ENCODE measurements at places on chromosomes 1 and 21.

- no peak for DNase-seq
These were observed 111.4 kb downstream of the SIK1 start for GRCh38 chr21:43315244-43316137.

DNA sequence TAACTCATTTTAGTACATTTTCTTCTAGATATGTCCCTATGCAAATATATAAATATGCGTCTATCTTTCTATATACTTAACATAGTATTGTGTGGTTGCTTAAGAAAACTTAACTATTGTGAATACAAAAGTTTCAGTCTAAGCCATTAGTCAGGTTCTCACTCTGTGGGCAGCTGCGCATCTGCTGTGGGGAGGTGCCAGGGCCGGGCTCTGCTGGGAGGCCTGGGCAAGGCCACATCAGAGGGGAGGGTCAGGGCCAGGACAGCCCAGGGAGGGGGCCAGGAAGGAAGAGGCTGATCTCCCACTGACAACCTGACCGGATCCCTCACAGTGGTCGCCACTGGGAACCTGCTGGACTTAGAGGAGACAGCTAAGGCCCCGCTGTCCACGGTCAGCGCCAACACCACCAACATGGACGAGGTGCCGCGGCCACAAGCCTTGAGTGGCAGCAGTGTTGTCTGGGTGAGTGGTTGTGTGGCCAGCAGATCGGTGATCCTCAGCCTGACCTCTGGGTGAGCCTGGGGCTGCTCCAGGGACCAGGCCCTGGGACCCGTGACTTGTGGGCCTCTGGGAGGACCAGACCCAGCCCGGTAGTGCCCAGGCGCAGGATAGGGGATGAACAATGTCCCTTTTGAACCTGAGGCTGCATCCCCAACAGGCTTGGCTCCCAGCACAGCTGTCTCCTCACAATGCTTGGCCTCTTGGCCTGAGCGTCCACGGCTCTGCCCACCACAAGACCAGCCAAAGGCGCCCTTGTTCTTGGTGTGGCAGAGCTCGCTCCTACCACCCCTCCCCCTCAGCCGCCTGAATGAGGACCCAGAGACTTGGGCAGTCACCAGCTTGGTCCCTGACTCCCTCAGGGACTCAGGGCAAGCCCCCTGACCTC is 20.2 kb downstream of the LDLRAP1 start:
- DNase-seq: no peak

- DNase-seq: no peak
These were observed 812.7 kb downstream of the PLA2G4A start for GRCh38 chr1:187641463-187641862.

DNA sequence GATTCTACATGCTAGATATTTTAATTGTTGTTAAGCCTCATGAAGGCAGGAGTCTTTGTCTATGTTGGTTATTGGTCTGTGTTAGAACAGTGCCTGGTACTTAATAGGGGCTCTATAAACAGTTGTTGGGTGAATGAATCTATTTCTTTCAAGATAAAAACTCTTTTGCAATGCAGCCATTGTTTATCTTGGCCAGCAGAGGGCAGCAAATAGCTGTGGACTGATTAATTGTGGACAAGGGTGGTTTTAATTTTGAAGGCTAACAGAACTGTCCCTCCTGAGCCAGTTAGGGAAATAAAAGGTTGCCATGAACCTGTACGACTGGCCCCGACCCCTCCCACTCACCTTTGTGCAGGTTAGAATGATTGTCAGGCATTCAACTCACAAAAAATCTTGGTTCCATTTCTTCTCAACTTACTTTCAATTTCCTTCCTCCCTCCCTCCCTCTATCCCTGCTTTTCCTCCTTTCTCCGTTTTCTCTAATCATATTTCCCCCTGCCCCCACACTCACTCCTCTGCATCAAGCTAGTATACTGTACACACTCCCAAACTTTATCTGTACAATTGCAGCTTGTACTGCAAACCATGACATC is 66.3 kb upstream of the DIRAS3 start:
- peak; percentile 73 for DNase-seq

DNA sequence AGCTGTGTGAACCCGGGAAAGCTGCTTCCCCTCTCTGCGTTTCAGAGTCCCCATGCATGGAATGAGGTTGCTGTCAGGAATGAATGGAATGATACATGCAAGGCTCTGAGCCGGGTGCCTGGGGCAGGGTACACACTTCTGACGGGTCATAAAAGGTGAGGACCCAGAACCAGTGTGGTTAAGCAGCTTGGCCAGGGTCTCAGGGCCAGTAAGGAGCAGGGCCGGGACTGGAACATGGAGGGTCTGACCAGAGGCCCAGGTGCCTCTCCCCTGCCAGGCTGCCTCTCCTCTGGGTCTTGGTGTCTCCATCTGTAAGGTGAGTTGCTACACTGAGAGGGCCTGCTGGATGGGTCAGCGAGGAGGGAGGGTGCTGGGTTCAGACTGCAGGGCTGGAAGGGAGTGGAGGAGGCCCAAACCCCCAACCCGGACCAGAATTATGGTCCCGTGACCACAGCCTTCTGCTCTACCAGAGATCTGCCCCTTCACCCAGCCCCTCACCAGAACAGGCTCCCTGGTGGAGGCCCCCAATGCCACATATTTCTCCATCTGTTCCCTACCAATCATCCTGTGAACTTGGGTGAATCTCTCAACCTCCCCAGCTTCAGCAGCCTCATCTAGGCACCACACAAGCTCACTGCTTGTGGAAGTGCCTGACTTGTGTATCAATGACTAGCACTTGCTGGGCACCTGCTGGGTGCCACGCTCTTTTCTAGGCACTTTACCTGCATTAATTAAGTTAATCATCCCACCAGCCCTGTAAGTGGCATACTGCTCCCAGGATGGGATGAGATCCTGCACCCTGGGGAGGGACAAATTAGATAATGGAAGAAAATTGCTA is 16.2 kb upstream of the LRP8 start:
- peak; percentile 18 for DNase-seq

DNA sequence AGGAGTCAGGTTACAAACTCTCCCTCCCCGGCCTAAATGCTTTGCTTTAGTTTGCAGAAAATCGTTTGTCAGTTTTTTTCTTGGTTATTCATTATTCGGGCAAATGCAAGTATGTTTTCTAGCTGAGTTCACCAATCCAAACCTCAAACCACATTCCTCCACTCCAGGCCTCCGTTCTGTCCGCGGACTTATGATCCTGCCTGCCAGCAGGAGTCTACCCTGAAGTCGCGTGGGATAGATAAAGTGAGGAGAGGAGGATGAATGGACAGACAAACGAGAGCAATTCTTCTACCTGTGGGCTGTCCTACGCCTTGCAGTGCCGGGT is 1.3 kb downstream of the ADAMTS1 start:
- DNase-seq: peak; percentile 89

GRCh38 chr1:27724961-27725373 is 794 bp upstream of the FAM76A start:
- DNase-seq: peak; percentile 13

DNA sequence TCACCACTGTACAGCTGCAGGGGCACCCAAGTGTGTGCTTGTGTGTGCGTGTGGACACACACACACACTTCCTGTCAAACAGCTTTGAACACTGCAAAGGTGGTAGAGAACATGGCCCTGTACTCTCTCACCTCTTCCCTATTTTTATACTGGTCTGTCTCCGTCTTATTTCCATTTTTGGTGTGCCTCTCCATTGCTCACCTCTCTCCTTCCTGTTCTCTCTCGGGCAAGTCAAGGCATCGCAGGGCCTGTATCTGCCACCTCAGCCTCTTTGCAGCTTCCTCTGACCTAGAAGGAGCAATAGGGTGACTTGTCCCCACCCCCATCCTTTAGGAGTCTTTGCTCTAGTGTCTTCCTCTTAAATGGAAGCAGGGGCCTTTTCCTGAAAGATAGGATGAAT is 2.2 kb downstream of the SMCP start:
- DNase-seq: no peak

GRCh38 chr1:221772117-221772516 is 30.2 kb upstream of the DUSP10 start:
- DNase-seq: no peak

- no peak for DNase-seq
These were observed 78.4 kb upstream of the RGS21 start for GRCh38 chr1:192238421-192238820.

- peak; percentile 70 for DNase-seq
These were observed 8.3 kb downstream of the SHISA4 start for GRCh38 chr1:201896951-201897391.

- DNase-seq: peak; percentile 87
These were observed 931 bp upstream of the MXRA8 start for GRCh38 chr1:1359308-1359663.

- DNase-seq: no peak
These were observed 112.6 kb upstream of the ADAR start for GRCh38 chr1:154720328-154721297.

DNA sequence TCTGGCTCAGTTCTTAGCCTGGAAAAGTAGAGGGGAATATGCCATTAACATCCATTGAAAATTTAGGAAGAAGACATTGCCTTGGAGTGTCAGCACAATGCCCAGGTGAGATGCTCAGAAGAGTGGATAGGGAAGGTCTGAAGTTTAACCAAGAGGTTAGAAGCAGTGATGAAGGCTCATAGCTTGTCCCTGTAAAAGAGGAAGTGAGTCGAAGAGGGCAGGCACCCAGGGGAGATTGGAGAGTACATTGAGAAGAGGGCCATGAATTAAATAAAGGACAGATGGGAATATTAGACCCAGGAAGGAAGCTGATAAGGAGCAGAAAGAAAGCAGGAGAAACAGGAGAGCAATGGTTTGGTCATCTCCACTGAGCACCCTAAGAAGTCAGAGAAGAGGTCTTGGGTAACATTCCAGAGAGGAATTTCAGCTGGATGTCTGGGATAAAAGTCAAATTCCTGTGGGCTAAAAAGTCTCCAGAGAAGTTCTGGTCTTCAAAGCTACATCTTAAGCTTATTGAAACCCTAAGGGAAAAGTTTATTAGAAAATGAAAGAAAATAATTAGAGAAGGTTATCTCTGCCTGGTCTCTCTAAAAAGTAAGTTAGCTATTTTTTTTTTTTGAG is 17.3 kb downstream of the C8B start:
- DNase-seq: peak; percentile 3

DNA sequence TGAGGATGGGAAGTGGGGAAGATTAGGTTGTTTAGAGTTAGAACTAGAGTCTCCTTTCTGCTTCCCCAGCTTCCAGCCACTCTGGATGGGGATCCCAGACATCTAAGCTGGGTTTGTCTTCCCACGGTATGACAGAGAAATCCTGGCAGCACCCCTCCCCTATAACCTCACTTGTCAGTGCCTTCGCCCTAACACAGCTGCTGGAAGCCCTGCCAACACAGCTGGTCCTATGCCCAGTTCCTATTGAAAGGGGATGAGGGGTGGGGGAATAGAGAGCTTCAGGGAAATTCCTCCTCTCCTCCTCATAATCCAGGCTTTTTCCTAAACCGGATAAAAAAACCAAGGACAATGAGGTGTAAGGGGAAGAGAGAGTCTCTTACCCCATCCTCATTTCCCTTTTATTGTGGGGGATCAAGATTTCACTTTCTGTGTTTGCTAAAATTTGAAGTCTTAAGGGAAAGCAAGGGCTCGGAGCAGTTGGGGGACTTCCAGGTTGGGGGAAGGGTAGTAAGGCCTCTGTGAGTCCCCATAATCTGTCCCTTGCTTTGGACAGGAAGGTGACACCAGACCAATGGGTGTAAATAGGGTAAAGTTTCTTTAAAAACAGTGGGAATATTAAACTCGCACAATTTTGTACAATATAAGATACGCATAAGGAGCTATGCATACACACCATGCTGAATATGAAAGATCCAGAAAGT is 590 bp downstream of the TMOD4 start:
- DNase-seq: no peak

GRCh38 chr1:195754874-195755273 is 853.4 kb downstream of the KCNT2 start:
- DNase-seq: peak; percentile 57

DNA sequence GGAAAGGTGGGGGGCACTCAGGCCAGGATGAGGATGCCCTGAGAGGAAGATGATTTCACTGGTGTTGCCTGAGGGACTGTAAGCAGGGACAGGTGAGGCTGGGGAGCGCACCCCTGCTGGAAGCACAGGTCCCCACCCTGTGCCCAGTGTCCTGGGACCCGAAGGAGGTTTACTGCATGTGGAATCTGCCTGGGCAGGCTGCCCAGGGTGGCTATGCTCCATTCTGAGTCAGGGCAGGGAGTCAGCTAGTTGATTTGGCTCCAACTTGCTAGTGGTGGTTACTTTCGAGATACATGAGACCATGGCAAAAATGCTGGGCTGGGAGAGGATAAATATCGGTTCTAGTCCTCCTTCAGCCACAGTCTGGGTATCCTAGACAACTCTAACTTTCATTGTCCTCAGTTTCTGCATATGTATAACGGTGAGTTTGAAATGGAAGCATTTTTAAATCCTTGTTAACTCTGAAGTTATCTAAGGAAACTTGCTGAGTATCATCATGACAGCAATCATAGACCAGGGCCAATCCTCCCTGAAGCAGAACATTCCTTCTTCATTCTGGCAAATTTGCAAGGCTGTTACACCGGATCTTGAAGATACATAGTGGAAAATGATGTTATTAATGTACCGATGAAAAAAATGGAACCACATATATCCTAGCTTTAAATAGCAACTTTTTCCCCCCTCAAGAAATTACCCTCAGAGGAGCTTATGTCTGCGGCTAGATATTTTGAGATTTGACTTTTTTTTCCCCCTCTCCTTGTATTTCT is 7.7 kb downstream of the TLR5 start:
- peak; percentile 39 for DNase-seq

DNA sequence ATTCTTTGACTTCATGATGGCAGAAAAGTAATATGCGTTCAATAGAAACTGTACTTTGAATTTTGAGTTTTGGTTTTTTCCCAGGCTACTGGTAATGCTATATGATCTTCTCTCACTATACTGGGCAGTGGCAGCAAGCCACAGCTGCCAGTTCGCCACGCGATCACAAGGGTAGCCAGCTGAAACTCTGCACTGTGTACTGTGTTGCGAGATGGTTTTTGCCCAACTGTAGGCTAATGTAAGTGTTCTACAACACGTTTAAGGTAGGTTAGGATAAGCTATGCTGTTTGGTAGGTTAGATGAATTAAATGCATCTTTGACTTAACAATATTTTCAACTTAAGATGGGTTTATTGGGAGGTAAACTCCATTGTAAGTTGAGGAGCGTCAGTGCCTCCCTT is 123.1 kb downstream of the NRDC start:
- DNase-seq: no peak

DNA sequence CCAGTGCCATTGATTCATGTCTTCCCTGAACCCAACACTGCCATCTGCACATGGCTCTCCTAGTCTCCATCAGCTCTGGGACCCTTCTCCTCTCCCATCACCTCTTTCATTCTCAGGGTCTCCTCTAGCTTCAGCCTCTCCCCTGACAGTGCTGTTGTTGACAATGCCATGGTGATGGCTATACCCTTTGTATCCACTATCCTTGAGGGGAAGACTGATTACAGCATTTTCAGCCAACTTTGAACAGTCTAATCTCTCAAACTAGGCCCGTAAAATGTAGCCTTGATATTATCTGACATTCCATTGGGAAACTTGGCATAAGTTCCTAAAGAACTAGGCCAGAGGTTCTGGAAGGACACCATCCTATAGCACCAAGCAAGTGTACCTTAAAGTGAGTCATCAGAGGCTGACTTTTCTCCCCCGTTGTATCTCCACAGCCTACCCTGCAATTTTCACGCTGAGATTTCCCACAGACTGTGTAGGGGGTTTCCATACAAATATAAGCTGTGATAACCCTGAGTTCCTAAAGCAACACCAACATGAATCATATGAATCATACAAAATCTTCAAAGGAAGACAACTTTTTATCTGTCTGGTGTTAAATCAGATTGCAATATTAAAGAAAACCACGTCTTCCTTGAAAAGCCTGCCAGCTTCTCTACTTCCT is 5.8 kb downstream of the HAO2 start:
- DNase-seq: peak; percentile 5

- no peak for DNase-seq
These were observed 246.7 kb downstream of the HMCN1 start for GRCh38 chr1:185980891-185981290.
